Stimulated activated CD4-positive, alpha-beta T cell treated with anti-CD3 and anti-CD28 coated beads, Interleukin-2, amount 100 ng/mL, for 4 hours (primary cell): ENCODE measurements at places on chromosomes 6 and 20.

GRCh38 chr6:35071347-35071994, 69.7 kb downstream of the TCP11 start:
- no peak for DNase-seq

DNA sequence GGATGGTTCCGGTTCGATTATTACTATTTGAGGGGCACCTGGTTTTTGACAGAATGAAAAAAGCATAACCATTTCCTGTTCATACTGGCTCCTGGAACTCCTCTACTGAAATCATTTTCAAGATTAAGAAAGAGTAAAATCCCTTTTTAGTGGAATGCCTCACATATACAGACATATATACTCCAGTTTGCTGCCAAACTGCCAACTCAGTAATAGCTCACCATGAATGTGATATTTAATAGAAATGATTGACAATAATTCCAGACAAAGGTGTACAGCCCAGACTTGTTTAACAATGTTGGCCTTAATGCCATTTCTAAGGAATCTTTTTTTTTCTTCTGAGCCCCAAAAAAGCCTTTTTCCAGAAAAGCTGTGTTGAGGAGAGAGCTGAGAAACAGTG, 93.1 kb downstream of the JAG1 start:
- DNase-seq: no peak

DNA sequence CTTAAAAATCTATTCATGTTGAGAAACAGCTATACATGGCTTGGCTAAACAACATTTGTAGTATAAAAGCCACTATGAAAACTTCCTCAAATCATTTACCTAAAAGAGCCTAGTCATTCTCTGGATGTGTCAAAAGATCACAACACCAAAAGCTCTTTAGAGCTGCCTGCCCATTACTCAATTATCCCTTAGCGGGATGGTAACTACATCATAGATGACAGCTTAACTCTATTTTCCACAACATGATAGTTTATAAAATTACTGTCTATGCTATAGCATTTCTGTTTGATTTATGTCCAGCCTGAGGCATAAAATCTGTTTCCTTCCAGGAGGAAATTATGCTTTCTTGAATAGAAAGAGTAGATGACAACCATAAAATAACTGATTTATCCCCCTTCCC, 777.6 kb upstream of the HS3ST5 start:
- no peak for DNase-seq

GRCh38 chr20:24746351-24746685, 202.8 kb upstream of the CST7 start:
- DNase-seq: no peak

DNA sequence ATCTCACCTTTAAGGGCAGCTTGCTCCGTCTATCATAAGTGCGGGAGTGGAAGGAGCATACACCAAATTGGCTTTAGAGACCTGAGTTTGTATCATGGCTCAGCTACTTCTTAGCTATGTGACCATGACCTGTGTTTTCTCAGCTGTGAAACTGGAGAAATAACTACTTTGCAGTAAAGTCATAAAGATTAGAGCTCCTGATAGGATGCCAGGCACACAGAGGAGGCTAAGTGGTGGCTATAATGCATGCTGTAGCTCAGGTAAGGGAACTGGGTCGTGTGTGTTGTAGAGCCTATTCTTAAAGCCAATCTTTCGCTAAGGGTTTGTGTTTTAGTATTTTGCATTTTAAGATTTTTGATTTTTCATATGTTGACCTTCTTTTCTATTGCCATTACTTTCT, 451.5 kb upstream of the MAN1A1 start:
- DNase-seq: no peak

- DNase-seq: no peak
Measured at GRCh38 chr6:52494298-52495072, 74.3 kb downstream of the EFHC1 start.

- DNase-seq: no peak
Measured at GRCh38 chr20:48689388-48689787, 138.4 kb downstream of the PREX1 start.

- no peak for DNase-seq
Measured at GRCh38 chr20:61885759-61886715, 179.6 kb downstream of the TAF4 start.

DNA sequence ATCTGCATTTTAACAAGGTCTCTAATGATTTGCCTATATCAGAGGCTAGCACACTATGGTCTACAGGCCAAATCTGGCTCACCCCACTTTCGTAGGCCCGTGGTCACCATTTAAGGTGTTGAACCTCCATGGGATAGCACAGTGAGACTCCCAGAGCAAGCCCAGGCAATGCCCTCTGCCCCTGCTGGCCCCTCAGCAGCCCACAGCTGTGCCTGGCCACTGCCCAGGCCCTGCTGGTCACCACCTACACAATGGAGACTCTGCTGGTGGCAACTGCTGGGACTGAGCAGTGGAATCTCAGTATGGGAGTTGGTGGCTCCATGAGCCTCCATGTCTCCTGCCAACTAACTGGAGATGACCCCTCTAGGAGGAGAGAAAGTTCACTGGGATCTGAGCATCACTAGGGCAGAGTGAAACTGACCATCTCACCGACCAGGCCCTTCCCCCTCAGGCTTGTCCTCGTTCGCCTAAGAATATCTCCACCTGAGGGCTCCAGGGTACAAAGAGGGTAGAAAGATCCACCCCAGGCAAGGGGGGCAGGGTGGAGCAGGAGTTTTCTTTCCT, 2.3 kb downstream of the ANKRD66 start:
- DNase-seq: no peak

GRCh38 chr20:54058420-54059139, 11.8 kb downstream of the BCAS1 start:
- DNase-seq: no peak
